Skin of body (tissue), 3 donors: ENCODE measurements at places on chromosomes 6 and 20. TPM values are rescaled to one million over a fixed set of nuclear protein-coding genes. Genes with fewer than 3 reads are reported as not detected.

DNA sequence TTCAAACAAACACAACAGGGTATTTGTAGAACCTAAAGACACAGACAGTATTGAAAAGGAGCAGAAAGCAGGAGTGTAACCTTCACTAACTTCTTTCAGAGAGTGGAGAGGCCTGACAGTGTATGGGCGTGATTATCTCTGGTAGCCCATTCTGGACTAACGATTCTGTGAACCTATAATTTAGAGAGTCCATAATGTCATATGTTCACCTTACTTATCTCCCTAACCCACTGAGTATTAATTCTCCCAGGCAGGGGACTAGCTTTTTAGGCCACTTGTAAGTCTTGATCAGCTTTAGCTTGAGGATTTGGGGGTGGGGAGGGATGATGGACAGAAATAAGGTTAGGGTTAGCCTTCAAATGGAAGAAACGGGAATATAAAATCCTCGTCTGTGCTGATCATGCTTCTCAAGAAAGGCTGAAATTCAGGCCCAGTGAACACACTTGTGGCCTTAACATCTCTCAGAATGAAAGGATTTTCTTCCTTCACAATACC, 2.8 kb upstream of the PARD6B start:
- DNase-seq, result no peak

DNA sequence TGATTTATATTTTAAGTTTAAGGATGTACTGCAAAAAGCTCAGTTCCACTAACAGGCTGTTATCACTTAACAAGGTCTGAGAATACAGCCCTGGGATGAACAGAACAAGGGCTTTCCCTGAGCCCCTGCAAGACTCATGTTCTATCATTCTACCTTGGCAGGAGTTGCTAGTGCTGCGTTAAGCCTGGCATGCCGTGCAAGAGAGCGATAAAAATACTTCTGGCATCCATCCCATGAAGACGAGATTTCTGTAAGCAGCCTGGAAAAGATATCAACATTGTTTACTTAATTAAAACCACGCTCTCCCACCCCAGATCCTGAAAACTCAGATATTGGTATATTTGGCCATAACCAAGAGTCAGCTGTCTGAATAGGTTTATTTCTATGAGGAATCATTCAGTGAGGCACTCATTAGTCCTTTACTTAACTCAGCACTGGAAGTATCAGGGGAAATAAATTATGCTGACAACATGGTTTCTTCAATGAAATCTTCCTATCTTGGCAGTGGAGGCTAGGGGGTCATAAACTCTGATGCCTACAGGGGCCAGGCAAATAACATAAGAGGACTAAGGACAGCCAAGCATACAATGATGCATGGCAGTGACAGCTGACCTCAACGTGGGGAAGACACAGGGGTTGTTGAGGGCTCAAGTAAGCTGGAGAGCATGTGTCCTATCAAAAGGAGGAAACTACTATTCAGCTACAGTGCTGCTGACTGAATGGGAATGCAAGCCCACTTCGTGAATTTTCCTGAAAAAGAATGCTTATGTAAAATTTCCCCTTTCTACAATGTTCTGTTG, 37.6 kb upstream of the LYRM2 start:
- DNase-seq, result peak; percentile 12

GRCh38 chr6:168130168-168130696, 51.2 kb upstream of the FRMD1 start:
- DNase-seq, result no peak

DNA sequence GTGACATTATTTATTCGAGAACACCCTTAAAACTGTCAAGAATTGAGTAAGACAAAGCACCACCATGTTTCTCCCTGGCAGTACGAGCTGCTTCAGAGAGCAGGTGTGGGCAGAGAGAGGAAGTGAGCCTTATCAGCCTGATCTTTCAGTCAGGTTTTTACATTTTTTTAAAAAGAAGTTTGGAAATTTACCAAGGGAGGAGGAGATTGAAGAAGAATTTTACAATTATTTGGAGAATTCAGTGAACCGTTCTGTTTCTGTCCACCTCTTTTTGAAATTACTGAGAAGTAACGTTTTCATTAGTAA, 75.5 kb downstream of the ZDHHC14 start:
- no peak for DNase-seq

GRCh38 chr6:46606338-46606737, 46.3 kb downstream of the CYP39A1 start:
- DNase-seq, result no peak

DNA sequence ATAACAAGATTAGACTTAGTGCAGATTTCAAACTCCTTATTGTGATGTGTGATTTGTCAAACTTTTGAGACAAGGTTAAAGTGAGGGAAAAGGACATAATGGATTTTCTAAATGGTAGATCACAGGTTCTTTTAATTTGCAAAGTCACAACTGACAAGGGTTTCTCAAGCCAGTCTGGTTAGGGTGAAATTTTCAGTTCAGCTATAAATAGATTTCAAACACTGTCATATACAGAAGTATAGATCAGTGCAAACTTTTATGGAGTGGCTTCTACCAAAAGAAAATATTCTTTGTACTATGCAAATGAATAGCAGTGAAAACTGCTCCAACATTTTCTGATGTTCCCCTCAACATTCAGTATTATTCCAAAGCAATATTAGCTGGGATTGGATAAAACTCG, 337.1 kb upstream of the MAN1A1 start:
- no peak for DNase-seq

GRCh38 chr20:49306903-49307620, 29.2 kb upstream of the ZNFX1 start:
- DNase-seq, result no peak

DNA sequence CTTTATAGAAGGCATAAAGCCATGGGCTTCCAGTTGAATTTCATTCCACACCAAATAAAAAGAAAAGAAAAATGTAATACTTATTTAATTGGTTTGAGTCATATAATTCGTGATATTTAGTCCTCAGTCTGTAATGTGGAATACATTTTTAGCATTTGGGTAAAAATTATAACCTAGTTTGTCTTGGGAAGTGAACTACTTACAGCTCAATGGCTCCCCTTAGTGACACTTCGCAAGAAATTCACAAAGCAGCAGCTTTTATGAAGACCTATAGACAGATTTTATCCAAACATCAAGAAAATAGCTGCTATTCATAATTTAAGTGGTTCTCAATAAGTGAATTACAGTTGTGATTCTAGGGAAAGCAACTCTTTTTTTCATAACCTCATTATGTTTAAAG, 72.1 kb downstream of the RSPO3 start:
- DNase-seq, result peak; percentile 27

DNA sequence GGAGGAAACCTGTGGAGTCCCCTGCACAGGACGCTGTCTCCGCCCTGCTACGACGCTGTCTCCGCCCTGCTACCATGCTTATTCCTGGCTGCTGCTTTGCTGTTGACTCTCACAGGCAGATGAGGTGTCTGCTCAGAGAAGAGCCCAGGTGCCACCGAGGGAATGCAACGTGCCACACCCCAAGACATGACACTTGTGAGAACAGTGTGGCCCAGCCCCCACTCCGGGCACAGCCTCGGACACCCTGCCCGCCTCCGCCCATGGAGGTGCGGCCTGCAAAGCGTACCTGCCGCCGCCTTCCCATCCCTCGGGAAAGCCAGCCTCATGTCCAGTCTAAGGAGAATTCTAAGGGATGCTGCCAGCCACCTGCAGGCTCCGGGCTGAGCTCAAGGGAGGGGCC, 15.6 kb upstream of the MRGBP start:
- DNase-seq, result no peak

DNA sequence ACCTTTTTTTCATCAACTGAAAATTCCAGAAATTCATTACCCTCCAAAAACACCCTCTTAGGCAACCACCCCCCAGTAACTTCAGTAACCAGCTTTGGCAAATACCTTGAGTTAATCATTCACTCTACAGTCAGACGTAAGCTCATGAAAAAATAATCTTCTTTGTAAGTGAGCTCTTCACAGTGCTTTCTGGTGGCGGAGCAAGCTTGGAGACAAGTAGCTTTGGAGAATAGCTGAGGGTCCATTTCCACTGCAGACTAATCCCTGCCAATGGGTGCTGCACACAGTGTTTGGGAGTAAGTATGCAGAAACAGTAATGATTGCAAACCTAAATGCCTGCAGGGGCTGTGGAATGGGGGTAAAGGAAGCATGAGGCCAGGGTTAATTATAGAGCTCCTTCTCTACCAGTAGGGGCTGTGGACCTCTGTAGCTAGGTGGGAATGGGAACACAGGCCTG, 56.8 kb upstream of the HINT3 start:
- DNase-seq, result no peak

Gene TFAP2A
- 25.0 TPM for total RNA-seq

- no peak for DNase-seq
These were observed 25.9 kb downstream of the TRAF3IP2 start for GRCh38 chr6:111579816-111580215.

Gene MMP24
- 0.39 TPM for total RNA-seq

GRCh38 chr20:49610691-49611538, 43.0 kb upstream of the PTGIS start:
- DNase-seq, result no peak

DNA sequence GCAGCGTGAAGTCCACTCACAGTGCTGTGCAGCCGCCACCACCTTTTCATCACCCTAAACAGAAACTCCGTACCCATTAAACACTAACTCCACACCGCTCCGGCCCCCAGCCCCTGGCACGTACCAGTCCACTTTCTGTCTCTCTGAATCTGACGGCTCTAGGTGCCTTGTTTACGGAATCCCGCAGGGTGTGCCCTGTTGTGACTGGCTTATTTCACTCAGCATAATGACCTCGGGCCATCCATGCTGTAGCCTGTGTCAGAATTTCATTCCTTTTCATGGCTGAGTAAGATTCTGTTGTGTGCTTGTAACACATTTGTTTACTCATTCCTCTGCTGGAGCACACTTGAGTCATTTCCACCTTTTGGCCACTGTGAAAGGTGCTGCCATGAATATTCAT, 18.0 kb downstream of the TCFL5 start:
- DNase-seq, result no peak

GRCh38 chr6:29633534-29633905, 537 bp upstream of the GABBR1 start:
- peak; percentile 61 for DNase-seq

DNA sequence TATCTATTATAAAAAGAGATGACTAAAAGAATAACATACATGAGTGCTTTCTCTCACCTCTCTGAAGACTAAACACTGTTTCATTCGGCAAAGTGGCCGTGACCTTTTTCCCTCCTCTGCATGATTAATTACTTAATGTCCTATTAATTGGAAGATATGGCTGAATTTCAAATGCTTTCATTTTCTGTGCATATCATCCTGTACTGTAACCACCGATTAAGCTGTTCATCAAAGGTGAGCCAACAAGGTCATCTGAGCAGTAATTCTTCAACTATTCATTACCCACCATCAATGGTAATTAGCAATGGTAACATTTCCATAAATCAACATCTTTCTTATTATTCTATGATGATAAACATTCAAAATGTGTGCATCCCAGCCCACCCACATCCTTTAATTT, 125.2 kb downstream of the PTPRK start:
- DNase-seq, result no peak

Gene FAM209B
- not detected for total RNA-seq

Gene METTL24
- total RNA-seq, result 3.6 TPM

DNA sequence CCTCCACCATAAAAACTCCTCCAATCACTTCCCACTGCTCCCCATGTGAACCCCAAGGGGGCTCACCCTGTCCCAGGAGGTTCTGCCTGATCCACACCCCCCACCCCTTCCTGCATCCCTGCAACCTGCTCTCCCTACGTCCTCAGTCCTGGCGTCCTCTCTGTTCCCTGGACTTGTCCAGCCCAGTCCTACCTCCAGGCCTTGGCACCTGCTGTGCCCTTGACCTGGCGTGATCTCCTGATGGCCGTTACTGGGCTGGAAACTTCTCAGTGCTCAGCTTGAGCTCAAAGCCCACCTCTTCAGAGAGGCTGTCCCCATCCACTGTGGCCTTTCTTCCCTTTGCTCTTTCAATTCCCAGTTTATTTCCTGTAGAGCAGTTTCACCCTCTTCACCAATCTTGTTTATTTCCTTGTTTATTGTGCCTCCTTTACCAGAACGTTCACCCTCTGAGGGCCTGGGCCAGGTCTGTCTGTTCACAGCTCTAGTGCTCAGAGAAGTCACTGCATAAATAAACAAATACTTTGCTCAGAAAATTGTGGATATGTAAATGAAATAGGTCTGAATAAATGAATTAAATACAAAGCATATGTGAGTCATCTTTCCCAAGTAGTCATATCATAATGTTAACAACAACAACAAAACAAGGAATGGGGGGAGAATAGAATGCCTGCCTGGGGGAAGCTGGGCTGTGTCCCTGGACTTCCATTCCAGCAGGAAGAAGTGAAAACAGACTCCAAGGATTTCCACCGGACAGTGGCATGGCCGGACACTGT, 175.7 kb upstream of the SULF2 start:
- DNase-seq, result no peak
